Kasumi-1 (cell line): ENCODE measurements at places on chromosomes 6 and 20.

DNA sequence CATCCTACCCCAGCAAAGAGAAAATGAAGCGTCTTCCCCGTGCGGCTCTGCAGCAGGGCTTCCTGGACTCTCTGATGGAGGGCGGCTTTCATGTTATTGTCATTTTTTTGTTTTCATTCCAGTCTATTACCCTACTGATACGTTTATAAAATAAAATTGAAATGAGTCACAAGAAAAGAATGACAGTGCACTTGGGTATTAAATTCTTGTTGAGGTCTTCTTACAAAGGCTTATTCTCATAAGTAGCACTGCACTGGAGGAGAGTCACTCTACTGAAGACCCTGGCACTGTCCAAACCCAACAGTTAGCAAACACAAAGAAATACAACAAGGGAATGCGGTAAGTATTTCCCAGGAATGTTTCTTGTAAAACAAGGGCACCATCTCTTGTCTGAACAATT is 379.3 kb downstream of the MAFB start:
- no peak for DNase-seq

- no peak for DNase-seq
These were observed 119.2 kb downstream of the SYCP2 start for GRCh38 chr20:59813948-59814839.

- peak; percentile 62 for DNase-seq
These were observed 27.5 kb upstream of the BCLAF1 start for GRCh38 chr6:136317021-136317694.

DNA sequence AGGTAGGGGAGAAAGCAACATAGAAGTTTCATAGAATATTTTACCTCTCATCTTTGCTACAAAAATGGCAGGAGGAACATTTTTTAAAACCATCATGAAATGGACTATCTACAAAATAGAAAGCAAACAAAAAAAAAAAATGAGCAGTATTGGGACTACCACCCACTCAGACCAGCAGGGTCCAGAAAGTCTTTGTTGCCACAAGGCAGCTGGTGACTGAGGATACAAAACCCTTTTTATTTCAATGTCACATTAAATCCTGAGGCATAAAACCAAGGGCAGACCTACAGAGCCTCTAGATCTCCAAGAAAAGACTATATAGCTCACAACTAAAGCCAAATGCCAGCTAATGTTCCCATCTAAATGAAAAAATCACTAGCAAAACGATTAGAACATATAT is 282.2 kb downstream of the PTPRK start:
- DNase-seq = no peak

GRCh38 chr6:66396549-66396948 is 689.5 kb upstream of the EYS start:
- no peak for DNase-seq

DNA sequence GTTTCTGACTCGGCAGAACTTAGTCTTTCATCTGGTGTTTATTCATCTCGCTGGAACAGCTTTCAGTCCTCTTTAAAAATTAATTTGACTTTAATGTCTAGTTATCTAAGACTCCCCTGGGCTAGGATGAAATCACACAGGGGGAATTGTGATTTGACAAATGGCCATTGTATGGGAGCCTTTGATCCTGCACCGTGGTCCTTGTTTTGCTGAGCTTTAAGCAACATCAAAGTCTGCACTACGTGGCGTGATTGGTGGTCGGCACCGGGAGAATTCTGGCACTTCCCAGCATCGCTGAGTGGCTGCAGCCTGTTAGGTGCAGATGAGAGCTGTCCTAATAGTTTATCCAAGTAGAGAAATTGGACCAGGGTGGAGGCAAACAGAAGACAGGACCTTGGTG is 146.9 kb downstream of the TBC1D7 start:
- no peak for DNase-seq

DNA sequence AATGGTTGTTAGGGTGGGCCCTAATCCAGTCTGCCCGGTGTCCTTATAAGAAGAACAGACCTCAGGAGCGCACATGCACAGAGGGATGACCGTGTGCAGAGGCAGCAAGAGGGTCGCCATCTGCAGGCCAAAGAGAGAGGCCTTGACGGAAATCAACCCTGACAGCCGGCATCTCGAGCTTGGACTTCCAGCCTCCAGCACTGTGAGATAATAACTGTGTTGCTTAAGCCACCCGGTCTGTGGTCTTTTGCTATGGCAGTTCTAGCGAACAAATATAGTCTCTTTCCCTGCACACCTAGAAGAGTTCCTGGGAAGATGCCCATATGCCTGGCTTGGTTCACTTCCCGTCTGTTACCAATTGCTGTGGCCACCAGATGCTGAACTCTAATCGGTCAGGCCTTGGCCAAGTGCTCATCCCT is 35.3 kb upstream of the PTGIS start:
- peak; percentile 59 for DNase-seq

DNA sequence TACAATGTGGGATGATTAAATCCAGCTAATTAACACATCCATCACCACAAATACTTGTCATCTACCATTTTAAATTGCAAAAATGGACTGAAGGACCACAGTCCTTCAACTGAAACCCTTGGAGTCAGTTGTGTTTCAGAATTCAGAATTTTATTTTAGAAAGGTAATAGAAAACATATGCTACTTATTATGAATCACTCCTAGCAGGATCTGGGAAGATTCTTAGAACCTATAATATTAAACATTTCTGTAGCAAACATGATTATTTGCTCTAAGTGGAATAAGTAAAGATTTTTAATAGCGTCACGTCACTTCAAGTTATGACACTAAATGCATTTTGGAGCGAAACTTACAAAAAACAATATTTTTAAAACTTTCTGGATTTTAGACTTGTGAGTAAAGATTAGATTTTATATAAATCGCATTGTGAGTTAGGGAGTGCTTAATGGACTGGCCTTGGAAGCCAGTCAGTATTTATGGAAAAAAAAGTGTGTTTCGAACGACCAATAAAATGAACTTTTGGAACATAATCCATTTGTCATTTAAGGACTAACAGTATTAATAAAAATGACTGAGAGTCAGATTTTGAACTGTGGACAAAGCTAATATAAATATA is 71.8 kb upstream of the PHACTR2 start:
- no peak for DNase-seq

DNA sequence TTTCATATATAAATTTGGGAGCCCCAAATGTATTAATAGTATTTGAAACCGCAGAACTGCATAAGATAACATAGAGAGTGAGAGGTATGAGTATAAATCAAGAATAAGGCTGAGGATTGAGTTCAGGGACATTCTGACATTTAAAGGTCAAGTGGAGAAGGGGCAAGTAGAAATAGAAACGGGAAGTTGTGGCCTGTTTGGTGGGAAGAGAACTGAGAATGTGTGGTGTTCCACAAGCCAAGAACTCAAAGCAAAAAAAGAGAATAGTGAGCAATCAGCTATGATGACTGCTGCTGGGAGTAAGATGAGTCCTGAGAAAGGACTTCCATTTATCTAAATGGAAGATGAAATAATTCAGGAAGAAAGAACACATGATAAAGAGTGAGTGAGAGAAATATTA is 418.4 kb downstream of the CD109 start:
- DNase-seq = peak; percentile 69

GRCh38 chr6:89351671-89352277 is 748 bp downstream of the UBE2J1 start:
- no peak for DNase-seq

- peak; percentile 37 for DNase-seq
These were observed 14.7 kb downstream of the UQCC2 start for GRCh38 chr6:33696548-33697518.

GRCh38 chr6:19013026-19013705 is 626.0 kb downstream of the RNF144B start:
- no peak for DNase-seq

GRCh38 chr6:85756982-85757381 is 114.3 kb upstream of the SYNCRIP start:
- DNase-seq = peak; percentile 47

GRCh38 chr6:170136541-170137175 is 154.2 kb downstream of the DLL1 start:
- no peak for DNase-seq

DNA sequence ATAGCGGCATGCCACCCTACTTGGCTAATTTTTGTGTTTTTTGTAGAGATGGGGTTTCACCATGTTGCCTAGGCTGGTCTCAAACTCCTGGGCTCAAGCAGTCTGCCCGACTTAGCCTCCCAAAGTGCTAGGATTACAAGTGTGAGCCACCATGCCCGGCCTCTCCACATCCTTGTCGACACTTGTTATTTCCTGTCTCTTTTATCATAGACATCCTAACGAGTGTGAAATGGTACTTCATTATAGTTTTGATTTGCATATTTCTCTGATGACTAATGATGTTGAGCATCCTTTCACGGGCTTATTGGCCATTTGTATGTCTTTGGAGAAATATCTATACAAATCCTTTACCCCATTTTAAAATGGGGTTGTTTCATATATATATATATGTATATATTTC is 39.0 kb upstream of the ASXL1 start:
- DNase-seq = no peak

DNA sequence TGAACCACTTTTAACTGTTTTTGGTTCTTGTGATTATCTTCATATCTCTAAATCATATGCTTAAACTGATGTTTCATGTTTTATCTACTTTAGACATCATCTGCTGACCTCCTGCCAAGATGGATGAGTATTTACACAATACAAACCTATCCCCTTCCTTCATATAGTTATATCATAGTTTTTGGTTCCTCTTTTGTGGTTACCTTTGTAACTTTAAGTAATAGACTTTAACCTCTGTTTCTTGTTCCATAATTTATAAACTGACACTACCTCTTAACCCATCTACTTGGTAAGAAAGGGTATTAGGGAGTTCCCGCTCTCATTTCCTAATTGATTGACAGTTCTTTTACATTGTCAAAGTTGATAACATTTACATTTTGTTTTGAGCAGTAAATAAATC is 11.9 kb downstream of the PCMT1 start:
- DNase-seq = peak; percentile 74

DNA sequence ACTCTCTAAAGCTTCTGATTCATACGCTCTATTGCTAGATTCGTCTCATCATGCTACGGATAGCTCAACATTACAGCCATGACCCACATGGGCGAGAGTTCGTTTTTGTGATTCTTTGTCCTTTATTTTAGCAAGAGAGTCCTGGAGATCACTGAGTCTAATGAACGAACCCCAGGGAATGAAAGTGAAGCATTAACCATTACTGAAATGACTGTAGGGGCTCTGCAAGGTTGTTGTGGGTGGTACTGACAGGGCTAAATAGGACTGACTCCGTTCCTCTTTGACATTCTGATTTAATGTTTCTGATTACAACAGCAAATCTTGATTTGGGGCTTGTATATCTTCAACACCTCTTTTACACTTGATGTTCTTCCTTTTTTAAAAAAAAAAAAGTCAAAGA is 13.7 kb upstream of the RTF2 start:
- DNase-seq = no peak
